ENCODE measurements at places on chromosomes 6 and 20. TPM values are rescaled to one million over a fixed set of nuclear protein-coding genes. Genes with fewer than 3 reads are reported as not detected.

Gene TMEM181
- 16.6 TPM for total RNA-seq

Gene LIME1
- 104 TPM for total RNA-seq

Gene CCM2L
- total RNA-seq, result not detected

Gene OR14J1
- not detected for total RNA-seq

Gene RBPJL
- not detected for total RNA-seq

Gene CDSN
- not detected for total RNA-seq

Gene GFOD1
- 2.0 TPM for total RNA-seq

Gene TRIM31
- total RNA-seq, result not detected

Gene ADGRF4
- total RNA-seq, result not detected

Gene CLPSL1
- total RNA-seq, result not detected

Gene PTK6
- total RNA-seq, result 0.29 TPM

Gene TREM1
- not detected for total RNA-seq

Gene KIAA0408
- 0.75 TPM for total RNA-seq

DNA sequence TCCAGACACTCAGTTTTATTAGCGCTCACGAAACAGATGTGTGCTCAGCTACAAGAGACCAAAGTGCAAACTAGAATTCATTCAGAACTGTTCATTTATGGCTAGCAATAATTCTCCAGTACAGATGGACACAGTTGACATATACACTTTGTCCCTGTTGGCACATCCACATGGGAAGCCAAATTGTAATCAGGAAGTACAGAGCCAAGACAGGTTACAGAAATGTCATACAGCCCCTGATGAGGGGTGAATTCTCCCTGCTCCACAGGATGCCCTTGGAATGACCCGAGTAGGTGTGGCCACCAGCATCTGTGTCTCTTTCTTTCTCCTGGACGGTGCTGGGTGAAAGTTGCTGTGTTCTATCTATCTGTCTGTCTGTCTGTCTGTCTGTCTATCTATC lies 7.6 kb downstream of the DHX35 start:
- peaks cover 28% of the 10 kb centered on the region for H3K4me1 ChIP-seq
- peaks cover 6% of the 10 kb centered on the region for H3K36me3 ChIP-seq
- no peaks in the 10 kb centered on the region for H3K27me3 ChIP-seq
- no peak for DNase-seq

- peaks cover 13% of the 10 kb centered on the region for H3K27me3 ChIP-seq
- no peaks in the 10 kb centered on the region for H3K36me3 ChIP-seq
- H3K4me3 ChIP-seq, result no peak overlapping the region
- H3K27ac ChIP-seq, result no peak overlapping the region
- no peak for DNase-seq
Observed at GRCh38 chr6:137269803-137270202, 50.6 kb upstream of the IFNGR1 start.

DNA sequence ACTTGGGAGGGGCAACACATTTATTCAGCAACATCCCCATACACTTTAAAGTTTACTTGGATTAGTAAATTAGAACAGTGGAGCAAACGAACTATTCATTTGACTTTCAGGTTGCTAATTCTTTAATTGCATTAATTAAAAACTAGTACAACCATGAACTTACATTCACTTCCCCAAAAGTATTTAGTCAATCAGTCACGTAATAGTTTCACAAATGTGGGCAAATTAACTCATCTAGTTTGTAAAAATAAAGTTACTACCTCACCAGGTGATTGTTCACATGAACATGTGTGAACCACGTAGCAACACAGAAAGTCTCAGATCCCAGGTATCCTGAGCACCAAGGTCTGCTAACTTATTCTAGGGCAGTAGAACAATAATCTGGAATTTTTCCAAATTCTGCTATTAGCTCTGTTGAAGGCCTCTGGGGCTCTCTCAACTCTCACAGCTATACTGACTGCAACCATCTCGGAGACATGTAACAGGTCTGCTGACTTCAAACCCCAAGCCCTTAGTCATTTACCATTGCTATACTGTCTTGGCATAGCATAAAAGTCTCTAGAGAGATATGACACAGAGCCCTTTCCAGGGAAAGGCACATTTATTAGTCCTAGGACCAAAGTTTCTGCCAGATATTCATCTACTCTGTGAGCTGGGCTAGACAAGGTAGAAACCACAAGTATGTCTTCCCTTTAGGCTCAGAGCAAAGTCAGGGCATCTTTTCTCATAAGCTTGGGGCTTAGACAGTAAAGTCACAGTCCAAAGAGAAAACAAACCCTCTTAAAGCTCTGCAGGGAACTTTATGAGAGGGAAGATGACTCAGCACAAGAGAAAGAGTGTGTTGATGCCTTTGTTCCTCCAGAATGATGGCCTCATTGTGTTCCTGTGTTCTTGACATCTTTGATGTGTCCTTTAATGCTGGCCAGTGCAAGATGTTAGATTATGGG lies 50.9 kb upstream of the CCDC28A start:
- H3K36me3 ChIP-seq, result no peaks in the 10 kb centered on the region
- no peak for DNase-seq
- no peak overlapping the region for H3K4me3 ChIP-seq
- H3K27ac ChIP-seq, result no peak overlapping the region
- H3K27me3 ChIP-seq, result peaks cover 3% of the 10 kb centered on the region

- H3K36me3 ChIP-seq, result no peaks in the 10 kb centered on the region
- H3K4me3 ChIP-seq, result no peak overlapping the region
- no peak overlapping the region for H3K27ac ChIP-seq
- peaks cover 14% of the 10 kb centered on the region for H3K27me3 ChIP-seq
- H3K4me1 ChIP-seq, result no peaks in the 10 kb centered on the region
Observed at GRCh38 chr20:44800391-44801046, 9.8 kb downstream of the RIMS4 start.

DNA sequence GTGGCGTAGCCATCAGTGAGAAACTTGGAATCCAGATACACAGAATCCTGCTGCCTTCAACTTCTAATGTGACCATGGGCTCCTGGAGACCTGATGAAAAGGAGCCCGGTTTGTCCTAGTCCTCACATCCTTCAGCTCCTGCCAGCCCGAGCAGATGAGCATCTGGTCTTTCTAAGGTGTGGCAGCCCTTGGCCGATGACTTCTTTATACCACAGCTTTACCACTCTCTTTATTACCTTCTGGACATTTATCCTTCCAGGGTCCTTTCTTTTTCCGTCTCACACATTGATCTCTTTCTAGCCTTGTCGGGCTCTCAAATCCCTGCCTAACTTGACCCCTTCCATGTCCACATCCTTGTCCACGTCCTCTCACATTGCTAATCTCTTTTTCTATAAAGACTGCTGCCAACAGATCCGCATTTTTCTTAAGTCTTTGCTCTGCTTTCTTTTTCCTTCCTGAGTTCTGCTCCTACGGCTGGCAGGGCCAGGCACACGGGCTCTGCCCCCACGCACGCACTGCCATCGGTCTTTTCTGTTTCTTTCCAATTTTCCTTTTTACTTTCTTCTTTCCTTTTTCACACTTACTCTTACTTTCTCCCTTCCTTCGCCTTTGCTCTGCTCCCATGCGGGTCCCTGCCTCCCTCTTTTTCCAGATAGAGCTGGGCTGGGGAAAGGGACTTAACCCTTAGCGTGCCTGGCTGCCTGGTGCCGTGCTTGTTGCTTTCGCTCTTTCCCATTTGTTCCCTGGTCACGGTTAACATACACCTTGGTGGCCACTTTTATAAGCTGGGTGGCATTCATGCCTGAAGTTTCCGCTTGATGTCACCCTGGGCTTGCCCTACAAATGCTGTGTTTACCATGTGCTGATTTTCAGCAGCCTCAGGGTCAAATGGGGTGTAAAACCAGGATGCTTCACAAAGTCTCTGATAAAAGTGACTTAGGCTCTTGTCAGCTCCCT lies 9.4 kb upstream of the GMPR start:
- H3K4me3 ChIP-seq, result no peak overlapping the region
- no peak for DNase-seq
- H3K36me3 ChIP-seq, result no peaks in the 10 kb centered on the region

GRCh38 chr20:62496568-62497218 lies 20.9 kb upstream of the GATA5 start:
- DNase-seq, result peak; percentile 26
- H3K27me3 ChIP-seq, result peaks cover 22% of the 10 kb centered on the region
- H3K4me1 ChIP-seq, result peaks cover 7% of the 10 kb centered on the region
- no peak overlapping the region for H3K4me3 ChIP-seq

GRCh38 chr6:168213121-168213524 lies 106.5 kb downstream of the DACT2 start:
- no peak overlapping the region for H3K4me3 ChIP-seq
- H3K36me3 ChIP-seq, result no peaks in the 10 kb centered on the region
- peaks cover 4% of the 10 kb centered on the region for H3K27me3 ChIP-seq
- no peak overlapping the region for H3K27ac ChIP-seq

- no peak overlapping the region for H3K4me3 ChIP-seq
- no peak overlapping the region for H3K27ac ChIP-seq
- H3K4me1 ChIP-seq, result no peaks in the 10 kb centered on the region
- H3K27me3 ChIP-seq, result no peaks in the 10 kb centered on the region
- no peaks in the 10 kb centered on the region for H3K36me3 ChIP-seq
- DNase-seq, result no peak
Observed at GRCh38 chr20:44271915-44272663, 25.0 kb downstream of the GDAP1L1 start.

DNA sequence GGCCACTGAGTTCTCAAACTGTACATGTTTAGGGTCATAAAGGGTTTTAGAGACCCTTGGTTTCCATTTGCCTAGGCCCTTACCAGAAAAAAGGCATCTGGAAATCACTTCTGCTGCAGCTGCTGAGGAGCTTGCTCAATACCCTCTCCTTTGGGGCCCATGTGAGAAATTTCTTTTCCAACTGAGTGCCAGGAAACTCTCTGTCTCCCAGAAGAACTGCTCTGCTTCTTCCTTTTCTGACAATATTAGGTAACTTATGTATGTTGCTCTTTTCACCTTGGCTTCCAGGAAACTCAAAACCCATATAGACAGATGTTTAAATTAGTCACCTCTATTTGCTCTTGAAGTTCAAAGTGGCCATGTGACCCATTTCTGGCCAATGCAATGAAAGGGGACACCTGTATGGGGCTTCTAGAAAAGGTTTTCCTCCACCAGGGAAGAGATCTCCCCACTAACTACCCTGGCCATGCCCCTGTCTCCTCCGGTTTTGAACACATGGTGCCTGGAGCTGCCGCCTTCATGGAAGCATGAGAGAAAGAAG lies 121.6 kb downstream of the PREX1 start:
- peaks cover 62% of the 10 kb centered on the region for H3K36me3 ChIP-seq
- H3K4me3 ChIP-seq, result peak overlapping the region; percentile 48
- H3K27me3 ChIP-seq, result no peaks in the 10 kb centered on the region
- H3K27ac ChIP-seq, result peak overlapping the region; percentile 90

GRCh38 chr20:44334306-44334705 lies 2.5 kb upstream of the R3HDML start:
- no peaks in the 10 kb centered on the region for H3K36me3 ChIP-seq
- H3K4me3 ChIP-seq, result no peak overlapping the region
- peaks cover 20% of the 10 kb centered on the region for H3K27me3 ChIP-seq
- H3K27ac ChIP-seq, result no peak overlapping the region

DNA sequence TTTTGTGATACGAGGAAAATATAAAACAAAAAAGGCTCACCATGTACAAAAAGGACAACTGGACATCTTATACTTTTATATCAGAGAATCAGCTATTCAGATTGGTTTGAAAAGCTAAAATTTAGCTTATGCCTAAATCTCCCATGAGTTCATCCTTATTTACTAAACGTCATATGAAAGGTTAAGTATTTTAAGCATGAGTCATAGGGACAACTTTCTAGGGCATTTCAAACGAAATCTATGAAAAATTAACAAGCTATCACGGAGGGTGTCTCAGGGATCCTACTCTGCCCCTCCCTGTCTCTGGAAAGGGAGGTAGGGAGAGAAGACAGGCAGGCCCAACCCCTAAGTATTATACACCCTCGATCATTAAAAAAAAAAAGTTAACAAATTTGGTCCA lies 124.1 kb upstream of the LOC128125822 start:
- DNase-seq, result no peak
- H3K4me3 ChIP-seq, result no peak overlapping the region
- no peak overlapping the region for H3K27ac ChIP-seq
- no peaks in the 10 kb centered on the region for H3K4me1 ChIP-seq
- H3K36me3 ChIP-seq, result no peaks in the 10 kb centered on the region
- no peaks in the 10 kb centered on the region for H3K27me3 ChIP-seq

GRCh38 chr6:82712389-82712788 lies 348.8 kb downstream of the TPBG start:
- H3K27ac ChIP-seq, result no peak overlapping the region
- H3K4me3 ChIP-seq, result no peak overlapping the region
- H3K4me1 ChIP-seq, result no peaks in the 10 kb centered on the region

DNA sequence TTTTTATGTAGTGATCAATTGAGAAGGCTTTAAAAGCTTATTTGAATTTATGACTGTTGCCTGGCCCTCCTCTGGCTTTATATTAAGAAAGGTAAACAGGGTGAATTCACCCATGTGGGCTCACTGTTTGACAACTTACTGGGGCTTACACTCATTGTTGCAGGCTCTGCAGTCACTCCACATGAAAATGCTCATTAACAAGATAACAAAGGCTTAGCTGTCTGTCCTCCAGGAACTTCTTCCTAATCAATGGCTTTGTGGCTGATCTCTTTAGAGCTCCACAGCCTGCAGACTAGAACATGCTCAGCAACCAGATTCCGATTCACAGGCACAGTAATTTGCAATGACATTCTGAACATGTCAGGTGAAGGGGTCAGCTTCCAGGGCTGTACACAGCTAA lies 323.2 kb upstream of the MAN1A1 start:
- no peaks in the 10 kb centered on the region for H3K4me1 ChIP-seq
- H3K4me3 ChIP-seq, result no peak overlapping the region
- H3K27ac ChIP-seq, result no peak overlapping the region
- no peak for DNase-seq

DNA sequence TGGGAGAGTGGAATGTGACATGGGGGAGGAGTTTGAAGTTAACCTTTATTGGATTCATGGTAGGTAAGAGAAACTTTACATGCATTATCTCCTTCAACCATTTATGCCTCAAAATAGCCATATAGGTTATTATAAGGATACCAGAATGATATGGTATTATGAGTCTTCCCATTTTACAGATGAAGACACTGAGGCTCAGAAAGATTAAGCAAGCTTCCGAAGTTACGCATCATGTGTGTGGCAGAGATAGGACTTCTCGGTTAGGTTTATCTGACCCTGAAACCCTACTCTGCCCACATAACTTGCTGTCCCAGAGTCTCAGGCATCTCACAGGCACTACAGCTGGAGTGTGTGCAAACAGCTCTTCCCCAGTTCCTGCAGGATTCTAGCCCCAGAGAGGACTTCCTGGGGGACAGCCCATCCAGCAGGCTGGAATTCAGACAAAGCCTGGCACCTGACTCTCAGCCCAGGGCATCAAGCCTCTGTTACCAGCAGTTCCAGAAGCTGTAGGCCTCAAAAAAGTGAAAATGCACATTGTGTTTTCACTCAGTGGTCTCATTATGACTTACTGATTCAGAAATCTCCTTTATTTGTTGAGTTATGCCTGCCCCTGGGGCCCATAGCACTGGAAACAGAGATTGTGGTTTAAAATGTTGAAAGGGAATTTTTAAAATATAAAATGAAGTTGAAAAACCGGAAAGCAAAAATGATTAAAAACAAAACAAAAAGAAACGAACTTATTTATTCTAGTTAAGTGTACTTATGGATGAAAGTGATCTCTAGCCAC lies 512.8 kb upstream of the CHD6 start:
- no peak overlapping the region for H3K4me3 ChIP-seq
- H3K36me3 ChIP-seq, result no peaks in the 10 kb centered on the region
- H3K27me3 ChIP-seq, result peaks cover 2% of the 10 kb centered on the region
- DNase-seq, result no peak
- H3K4me1 ChIP-seq, result no peaks in the 10 kb centered on the region
- no peak overlapping the region for H3K27ac ChIP-seq

All from naive thymus-derived CD8-positive, alpha-beta T cell (primary cell).